ENCODE measurements at places on chromosomes 2 and 18.

- DNase-seq, result no peak
Observed at GRCh38 chr18:11948852-11949523, 32.3 kb upstream of the IMPA2 start.

DNA sequence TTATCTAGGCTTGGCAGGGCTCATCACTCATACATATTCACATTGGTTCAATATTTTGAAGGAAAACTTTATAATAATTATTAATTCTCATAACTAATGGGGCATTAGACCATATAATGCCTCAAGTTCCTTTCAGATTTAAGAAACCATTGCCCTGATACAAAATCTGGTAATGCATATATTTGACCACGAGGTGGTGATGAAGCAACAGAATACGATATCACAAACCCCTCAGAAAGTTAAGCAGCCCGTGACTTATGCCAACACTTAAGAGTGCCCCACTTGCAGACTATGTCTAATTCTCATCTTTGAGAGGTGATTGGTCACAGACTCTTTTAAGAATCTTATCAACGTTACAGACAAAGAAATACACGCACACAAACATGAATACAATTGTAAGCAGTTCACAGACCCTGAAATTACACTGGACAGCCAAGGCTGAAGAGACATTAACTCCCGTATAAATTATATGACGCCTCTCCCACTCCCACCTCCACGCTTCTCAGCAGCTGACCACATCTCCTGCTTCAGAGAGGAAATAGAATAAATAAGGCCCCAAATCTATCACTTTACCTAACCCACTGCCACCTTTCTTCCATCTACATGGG lies 20.7 kb upstream of the DNAH6 start:
- no peak for DNase-seq

DNA sequence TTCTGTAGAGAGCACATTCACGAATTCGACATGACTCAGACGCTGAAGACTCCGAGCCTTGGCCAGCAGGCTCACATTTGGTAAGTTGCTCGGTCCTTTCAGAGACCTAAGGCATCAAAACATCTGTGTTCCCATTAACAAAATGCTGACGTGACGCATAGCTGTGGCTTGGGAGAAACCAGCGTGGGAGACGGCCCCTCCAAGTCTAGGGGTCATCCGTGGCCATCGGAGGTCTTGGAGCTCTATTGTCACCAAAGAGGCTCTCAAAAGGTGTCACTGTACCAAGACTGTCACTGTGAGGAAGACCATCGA lies 14.9 kb downstream of the FBLN7 start:
- DNase-seq, result no peak

GRCh38 chr2:20051532-20052228 lies at the start of gene LAPTM4A:
LAPTM4A (minus strand) TSS chr2:20051628; CDS start chr2:20051520, 108 bp downstream.
- DNase-seq, result peak; percentile 95

- DNase-seq, result no peak
Observed at GRCh38 chr2:170554278-170554955, 160.7 kb upstream of the SP5 start.

DNA sequence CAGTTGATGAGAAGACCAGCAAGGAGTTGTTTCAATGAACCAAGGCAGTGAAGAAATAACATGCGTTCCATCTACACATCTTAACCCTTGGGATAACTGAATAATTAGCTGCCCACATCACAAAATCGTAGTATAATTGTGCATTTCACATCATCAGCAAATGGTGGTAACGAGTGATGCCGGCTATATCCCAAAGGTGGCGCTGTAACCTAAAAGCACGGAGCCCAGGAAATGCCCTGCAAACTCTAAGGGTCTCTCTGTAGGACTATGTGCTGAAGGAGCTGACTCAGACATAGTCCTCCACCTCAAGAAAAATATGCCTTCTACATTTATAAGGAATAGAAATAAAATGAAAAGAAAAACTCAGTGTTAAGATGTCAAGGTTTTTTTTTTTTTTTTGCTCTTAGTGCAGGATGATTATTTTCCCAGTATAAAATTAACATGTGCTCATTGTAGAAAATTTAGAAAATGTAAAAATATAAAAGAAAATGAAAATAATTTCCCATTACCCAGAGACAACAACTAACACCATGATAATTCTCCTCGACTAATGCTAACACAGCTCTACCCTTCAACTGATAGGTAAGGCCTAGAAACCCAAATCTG lies 23.1 kb upstream of the DSG3 start:
- DNase-seq, result no peak

- DNase-seq, result no peak
Observed at GRCh38 chr18:64276311-64277090, 127.6 kb upstream of the LINC00305 start.

DNA sequence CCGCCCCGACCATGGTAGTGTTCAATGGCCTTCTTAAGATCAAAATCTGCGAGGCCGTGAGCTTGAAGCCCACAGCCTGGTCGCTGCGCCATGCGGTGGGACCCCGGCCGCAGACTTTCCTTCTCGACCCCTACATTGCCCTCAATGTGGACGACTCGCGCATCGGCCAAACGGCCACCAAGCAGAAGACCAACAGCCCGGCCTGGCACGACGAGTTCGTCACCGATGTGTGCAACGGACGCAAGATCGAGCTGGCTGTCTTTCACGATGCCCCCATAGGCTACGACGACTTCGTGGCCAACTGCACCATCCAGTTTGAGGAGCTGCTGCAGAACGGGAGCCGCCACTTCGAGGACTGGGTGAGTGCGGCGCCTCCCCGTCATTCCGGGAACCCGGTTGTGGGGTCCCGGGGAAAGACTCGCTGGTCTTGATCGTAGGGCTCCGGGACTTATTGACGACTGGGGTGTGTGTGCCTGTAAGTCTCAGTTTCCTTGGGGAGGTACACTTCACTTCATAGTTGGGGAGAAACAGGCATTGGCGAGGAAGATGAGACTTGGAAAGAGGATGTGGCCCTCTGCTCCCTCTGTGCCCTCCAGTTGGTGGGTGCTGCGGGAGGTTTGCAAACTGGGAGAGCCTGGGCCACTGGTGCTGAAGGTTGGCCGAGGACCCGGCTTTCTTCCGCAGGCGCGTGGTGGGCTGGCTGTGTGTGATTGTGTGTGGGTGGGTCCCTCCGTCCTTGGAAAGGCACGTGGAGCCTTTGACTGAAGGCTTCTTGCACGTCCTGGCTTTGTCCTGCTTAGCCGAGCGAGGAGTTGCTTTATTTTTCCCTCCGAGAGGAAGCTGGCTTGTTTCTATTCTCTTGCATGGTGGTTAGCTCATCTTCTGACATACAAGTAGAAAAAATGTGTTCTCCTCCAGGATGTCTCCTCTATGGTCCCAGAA lies 886 bp downstream of the PRKCE start:
- DNase-seq, result peak; percentile 6

- no peak for DNase-seq
Observed at GRCh38 chr2:207960090-207960489, 65.2 kb downstream of the PLEKHM3 start.

GRCh38 chr2:28523902-28524301 lies 28.0 kb downstream of the PLB1 start:
- DNase-seq, result no peak

DNA sequence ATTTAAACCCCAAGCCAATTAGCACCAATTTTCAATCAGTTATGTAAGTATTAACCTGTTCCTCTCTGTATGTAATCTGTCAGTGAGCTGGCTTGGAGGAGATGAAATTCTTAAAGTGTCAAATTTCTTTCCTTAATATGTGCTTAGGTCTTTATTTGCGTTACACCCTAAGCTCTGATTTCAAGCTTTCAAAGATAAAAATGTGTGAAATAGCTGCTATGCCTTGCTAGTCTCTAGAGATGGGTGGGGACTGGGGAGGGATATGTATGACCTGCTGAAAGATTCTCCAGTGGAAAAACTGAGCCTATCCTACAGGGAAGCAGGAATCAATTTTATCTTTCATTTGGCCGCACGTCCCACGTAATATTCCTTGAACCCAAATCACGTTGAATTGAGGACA lies 264.5 kb downstream of the RND3 start:
- no peak for DNase-seq

DNA sequence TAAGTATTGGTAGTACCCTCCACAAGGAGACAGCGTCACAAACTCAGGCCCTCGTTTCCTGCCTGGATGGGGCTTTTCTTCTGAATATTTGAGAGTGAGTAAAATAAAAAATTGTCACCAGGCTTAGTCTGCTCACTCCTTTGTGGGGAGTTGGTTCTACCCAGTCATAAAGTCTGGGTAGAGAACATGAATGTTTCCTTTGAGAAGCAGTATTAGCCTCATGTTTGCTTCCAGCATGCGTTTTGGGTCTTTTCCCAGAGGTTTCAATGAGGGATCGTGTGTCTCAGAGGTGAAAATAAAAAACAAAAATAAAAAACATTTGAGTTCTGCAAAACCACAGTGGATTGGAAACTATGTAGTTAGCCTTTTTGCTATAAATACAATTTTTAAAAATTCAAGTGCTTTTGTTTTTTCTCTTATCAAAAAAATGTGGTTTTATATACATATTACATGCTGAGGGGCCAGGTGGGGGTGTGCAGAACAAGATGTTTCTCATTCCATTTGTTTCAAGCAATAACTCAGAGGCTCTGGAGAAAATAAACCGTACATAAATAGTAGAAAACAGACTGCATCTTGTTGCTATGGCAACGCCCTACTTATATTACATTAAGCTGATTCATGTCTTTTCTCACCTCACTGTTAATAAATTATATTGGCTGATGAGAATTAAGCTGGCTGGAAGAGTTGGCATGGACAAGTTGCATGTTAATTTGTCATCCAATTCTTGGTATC lies 225.4 kb upstream of the FBXO11 start:
- DNase-seq, result no peak

GRCh38 chr2:237465515-237466148 lies 21.4 kb upstream of the MLPH start:
- no peak for DNase-seq

DNA sequence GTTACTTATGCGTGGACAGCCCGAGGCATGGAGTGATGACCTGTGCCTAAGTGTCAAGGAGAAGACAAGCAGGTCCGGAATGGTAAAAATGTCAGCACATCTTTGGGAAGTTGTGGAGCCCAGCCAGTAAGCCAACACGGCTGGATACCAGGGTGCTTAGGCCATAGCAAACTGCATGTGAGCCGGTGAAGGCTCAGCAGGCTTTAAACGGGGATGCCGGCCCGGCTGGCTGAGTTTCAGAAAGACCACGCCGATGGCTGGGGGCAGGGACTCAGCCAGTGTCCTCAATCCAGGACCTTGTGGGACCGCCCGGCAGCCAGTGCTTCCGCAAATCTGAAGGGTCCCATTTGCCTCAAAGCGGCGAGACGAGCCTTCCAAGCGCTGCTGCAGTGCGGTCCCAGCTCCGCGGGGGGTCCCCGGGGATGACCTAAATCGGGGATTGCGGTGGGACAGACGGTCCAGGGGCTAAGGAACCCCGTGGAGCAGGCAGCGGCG lies 946 bp upstream of the AGAP1 start:
- DNase-seq, result no peak

GRCh38 chr18:57080479-57080878 lies 66.4 kb upstream of the BOD1L2 start:
- no peak for DNase-seq

GRCh38 chr2:861655-862354 lies 88.8 kb upstream of the SNTG2 start:
- DNase-seq, result no peak

DNA sequence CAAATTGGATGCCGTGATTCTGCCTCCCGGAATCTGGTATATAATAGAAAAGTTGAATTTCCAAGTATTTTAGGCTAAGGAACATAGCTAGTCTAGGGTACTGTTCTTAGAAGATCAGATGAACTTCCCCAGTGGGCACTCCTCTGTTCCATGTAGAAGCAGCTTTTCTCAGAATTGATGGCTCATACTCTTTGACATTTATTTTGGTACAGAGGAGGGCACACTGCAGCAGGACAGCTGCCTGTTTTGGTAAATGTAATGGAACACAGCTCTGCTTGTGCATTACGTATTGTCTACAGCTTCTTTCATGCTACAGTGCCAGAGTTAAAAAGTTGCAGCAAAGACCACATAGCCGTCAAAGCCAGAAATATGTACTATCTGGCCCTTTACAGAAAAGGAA lies 10.8 kb downstream of the YPEL5 start:
- no peak for DNase-seq

- DNase-seq, result no peak
Observed at GRCh38 chr18:63062246-63062645, 257.3 kb downstream of the BCL2 start.

DNA sequence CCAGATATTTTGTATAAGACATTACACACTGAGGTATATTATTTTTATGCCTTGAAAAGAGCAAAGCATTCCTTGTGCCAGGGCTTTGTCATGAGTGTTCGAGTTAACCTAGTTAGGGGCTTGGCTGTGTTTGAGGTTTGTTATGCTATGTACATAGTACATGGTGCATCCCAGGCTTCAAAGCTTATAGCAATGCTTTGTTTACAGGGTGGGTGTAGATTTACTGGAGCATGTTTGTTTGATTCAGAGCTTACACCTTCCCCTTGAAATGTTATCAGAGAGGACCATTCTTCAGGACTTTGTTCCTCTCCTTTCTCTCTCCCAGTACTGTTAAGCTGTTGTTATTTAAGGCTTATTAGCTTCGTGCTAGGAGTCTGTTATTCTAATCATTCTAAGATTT lies 738.7 kb upstream of the LRRTM4 start:
- DNase-seq, result no peak

- no peak for DNase-seq
Observed at GRCh38 chr2:17191223-17191622, 327.0 kb downstream of the RAD51AP2 start.

GRCh38 chr18:9756271-9756932 lies 48.3 kb downstream of the RAB31 start:
- DNase-seq, result no peak

- DNase-seq, result no peak
Observed at GRCh38 chr2:24930768-24931167, 10.7 kb upstream of the ADCY3 start.

- peak; percentile 94 for DNase-seq
Observed at GRCh38 chr2:97697252-97698235, 15.8 kb upstream of the ZAP70 start.

DNA sequence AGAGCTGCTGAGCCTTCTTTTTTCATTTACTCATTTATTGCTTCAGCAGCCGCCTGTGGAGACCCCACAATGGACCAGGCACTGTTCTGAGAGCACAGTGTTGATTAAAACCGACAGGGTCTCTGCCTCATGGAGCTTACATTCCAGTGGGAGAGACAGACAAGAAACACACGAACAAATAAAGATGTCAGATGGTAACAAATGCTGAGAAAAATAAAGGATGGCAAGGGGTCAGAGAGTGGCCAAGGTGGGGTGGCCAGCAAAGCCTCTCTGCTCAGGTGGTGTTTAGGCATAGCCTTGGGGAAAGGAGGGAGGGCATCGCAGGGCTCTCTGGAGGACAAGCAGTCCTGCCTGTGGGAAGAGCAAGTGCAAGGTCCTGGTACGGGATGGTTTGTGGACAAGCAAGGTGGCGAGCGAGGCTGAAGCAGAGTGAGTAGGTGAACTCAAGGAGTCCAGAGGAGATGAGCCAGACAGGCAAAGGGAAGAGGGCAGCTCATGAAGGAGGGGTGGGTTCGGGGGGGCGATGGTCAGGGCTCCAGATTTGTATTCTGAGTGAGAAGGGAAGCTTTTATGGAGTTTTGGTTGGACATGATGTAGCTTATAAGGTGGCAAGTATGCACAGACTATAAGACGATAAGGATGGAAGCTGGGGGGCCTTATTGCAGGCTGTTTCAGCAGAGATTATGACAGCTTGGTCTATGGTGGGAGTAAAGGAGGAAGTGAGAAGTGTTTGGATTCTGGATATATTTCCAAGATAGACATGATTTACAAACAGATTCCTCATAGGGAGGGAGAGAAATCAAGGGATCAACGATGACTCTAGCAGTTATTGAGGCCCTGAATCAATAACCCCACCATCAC lies 8.8 kb upstream of the ITGB6 start:
- DNase-seq, result no peak

- no peak for DNase-seq
Observed at GRCh38 chr2:34261701-34262100, 662.6 kb upstream of the FAM98A start.

- no peak for DNase-seq
Observed at GRCh38 chr2:199469514-199470360, 12.0 kb upstream of the SATB2 start.
